ENCODE measurements at places on chromosomes 1 and 21.

GRCh38 chr1:145871994-145872924 lies 13.4 kb upstream of the PIAS3 start:
- peaks cover 2% of the 10 kb centered on the region for H3K36me3 ChIP-seq
- H3K4me3 ChIP-seq: peak overlapping the region; percentile 20
- H3K27me3 ChIP-seq: peaks cover 2% of the 10 kb centered on the region

DNA sequence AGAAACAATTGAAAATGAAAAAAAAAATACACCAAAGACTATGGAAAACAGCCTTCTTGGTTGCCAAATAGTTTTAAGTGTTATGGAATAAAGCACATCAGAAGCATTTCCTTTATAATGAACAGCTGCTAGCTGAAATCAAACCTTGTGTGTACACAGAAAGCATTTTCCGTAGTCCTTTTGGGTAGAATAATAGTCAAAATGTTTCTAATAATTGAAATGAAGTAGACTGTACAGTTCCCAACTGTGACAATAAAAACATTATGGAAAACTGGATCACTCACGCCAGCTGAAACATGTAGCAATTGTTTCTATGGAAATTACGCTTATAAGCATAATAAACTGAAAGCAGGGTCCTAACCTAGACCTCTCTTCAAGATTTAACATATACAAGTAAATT lies 856.3 kb upstream of the B3GALT2 start:
- H3K4me3 ChIP-seq: no peak overlapping the region
- no peaks in the 10 kb centered on the region for H3K27me3 ChIP-seq
- DNase-seq: no peak
- H3K36me3 ChIP-seq: no peaks in the 10 kb centered on the region

DNA sequence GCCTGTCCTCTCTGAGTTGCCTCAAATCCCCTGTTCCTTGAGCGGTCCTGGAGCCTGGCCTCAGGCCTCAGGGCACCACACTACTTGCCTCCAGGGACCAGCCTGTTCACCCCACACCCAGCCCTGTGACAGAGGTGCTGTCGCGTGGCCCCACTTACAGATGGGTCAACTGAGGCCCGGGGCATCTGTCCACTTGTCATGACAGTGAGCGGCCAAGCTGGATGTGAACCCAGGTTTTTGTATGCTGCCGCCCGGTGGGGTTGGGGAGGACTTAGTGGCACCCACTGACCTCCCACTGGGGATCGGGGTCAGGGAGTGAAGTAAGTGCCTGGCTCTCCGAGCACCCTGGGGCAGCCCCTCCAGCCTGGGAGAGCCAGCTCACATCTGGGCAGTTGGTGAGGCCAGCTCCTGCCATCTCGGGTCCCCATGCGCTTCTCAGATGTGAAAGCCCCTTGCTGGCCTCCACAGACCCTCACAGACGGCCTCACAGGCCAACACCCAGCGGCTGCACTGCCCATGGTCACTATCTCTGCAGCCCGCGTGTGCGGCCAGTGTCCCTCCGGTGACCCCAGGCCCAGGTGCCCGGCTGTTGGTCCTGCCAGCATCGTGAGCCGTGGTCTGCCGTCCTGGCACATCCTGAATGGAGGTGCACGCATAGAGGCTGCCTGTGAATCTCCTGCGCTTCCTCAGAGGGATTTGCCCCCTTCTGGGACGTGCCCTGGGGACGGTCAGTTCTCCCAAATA lies 9.3 kb upstream of the FAAP20 start:
- H3K27me3 ChIP-seq: no peaks in the 10 kb centered on the region
- H3K36me3 ChIP-seq: no peaks in the 10 kb centered on the region
- H3K4me1 ChIP-seq: peaks cover 39% of the 10 kb centered on the region
- no peak for DNase-seq
- no peak overlapping the region for H3K27ac ChIP-seq
- no peak overlapping the region for H3K4me3 ChIP-seq

DNA sequence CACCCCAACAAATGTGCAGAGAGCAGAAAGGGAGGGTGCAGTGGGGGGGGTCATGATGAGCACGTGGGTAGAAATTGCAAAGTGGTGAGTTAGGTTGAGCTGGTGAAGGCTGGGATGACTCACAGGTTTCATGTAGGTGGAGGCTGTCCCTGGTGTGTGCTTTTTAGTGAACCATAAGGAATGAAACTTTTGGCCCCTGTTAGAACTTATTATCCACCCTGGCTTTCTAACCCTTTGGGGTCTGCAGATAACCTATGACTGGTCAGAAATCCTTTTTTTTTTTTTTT lies 46.9 kb downstream of the DOP1B start:
- no peak for DNase-seq
- peaks cover 5% of the 10 kb centered on the region for H3K4me1 ChIP-seq
- H3K4me3 ChIP-seq: no peak overlapping the region
- H3K27me3 ChIP-seq: no peaks in the 10 kb centered on the region

GRCh38 chr21:33136847-33137502 lies 67.0 kb downstream of the OLIG1 start:
- no peak overlapping the region for H3K27ac ChIP-seq
- no peaks in the 10 kb centered on the region for H3K36me3 ChIP-seq
- H3K4me3 ChIP-seq: no peak overlapping the region
- H3K27me3 ChIP-seq: no peaks in the 10 kb centered on the region
- no peak for DNase-seq
- H3K4me1 ChIP-seq: no peaks in the 10 kb centered on the region

DNA sequence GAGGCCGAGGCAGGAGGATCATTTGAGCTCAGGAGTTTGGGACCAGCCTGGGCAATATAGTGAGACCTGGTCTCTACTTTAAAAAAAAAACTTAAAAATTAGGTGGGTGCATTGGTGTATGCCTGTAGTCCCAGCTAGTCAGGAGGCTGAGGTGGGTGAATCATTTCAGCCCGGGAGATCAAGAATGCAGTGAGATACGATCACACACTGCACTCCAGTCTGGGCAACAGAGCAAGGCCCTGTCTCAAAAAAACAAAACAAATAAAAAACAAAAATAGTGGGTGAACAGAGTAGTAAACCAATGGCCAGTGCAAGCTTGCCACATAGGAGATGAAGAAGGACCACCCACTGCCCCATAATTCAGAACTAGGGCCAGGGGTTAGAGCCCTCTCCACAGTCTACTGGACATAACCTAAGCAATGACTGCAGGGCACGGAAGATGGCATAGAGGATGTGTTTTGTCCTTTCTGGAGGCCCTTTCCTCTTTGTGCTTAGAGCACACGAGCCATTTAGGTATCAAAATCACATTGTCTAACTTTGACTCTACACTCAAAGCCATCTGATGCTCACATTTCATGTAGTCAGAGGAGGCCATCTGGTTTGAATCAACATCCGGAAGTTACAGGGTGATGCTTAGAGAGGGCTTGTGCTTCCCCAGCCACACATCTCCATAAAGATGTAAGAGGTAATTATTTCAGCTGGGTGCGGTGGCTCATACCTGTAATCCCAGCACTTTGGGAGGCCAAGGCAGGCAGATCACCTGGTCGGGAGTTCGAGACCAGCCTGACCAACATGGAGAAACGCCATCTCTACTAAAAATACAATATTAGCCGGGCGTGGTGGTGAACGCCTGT lies 12.6 kb downstream of the CD2 start:
- H3K36me3 ChIP-seq: no peaks in the 10 kb centered on the region
- no peak for DNase-seq
- H3K4me3 ChIP-seq: no peak overlapping the region
- H3K27me3 ChIP-seq: no peaks in the 10 kb centered on the region
- peaks cover 29% of the 10 kb centered on the region for H3K4me1 ChIP-seq
- H3K27ac ChIP-seq: no peak overlapping the region

DNA sequence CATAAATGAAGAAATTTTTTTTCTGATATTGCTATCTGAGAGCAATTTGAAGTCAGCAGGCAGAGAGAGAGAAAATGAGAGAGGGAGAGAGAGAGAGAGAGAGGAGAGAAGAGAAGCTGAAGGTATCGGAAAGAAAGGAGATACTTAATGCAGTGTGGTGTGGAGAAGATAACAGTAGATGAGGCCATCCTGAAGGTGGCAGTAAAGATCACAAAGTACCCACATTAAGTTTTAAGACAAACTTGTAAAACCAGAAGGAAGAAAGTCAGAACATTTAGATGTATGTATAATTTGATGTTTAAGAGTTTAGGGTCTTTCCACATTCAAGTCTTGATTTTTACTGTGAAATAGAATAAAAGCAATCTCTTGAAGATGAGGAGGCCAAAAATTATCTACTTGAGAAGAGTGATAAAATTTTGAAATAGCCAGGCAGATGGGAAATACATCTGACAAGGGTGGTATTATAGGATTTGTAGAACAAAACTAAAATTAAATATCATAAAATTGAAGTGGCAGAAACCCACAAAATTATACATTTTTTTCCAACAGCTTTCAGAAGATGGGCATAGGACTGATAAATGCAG lies 1753.4 kb downstream of the MRPL39 start:
- no peaks in the 10 kb centered on the region for H3K36me3 ChIP-seq
- no peaks in the 10 kb centered on the region for H3K4me1 ChIP-seq
- H3K27ac ChIP-seq: no peak overlapping the region
- peak; percentile 79 for DNase-seq
- H3K27me3 ChIP-seq: no peaks in the 10 kb centered on the region

GRCh38 chr1:47764461-47765046 lies 232.6 kb downstream of the TRABD2B start:
- no peak overlapping the region for H3K4me3 ChIP-seq
- no peak overlapping the region for H3K27ac ChIP-seq
- no peaks in the 10 kb centered on the region for H3K27me3 ChIP-seq
- no peaks in the 10 kb centered on the region for H3K36me3 ChIP-seq
- no peaks in the 10 kb centered on the region for H3K4me1 ChIP-seq

GRCh38 chr21:33403128-33403785 lies at the start of gene IFNGR2:
TSS of gene IFNGR2 (plus strand) at chr21:33403413. CDS start at chr21:33403544, 131 bp downstream.
- peak; percentile 57 for DNase-seq
- no peaks in the 10 kb centered on the region for H3K27me3 ChIP-seq
- H3K27ac ChIP-seq: peak within 1 kb of the TSS; percentile 86
- no peaks in the 10 kb centered on the region for H3K36me3 ChIP-seq
- peaks cover 3% of the 10 kb centered on the region for H3K4me1 ChIP-seq
- peak within 1 kb of the TSS; percentile 79 for H3K4me3 ChIP-seq

- H3K4me3 ChIP-seq: no peak overlapping the region
- H3K27ac ChIP-seq: no peak overlapping the region
- DNase-seq: no peak
- H3K36me3 ChIP-seq: no peaks in the 10 kb centered on the region
- no peaks in the 10 kb centered on the region for H3K27me3 ChIP-seq
Observed at GRCh38 chr1:78627321-78627720, 7.1 kb downstream of the IFI44L start.

DNA sequence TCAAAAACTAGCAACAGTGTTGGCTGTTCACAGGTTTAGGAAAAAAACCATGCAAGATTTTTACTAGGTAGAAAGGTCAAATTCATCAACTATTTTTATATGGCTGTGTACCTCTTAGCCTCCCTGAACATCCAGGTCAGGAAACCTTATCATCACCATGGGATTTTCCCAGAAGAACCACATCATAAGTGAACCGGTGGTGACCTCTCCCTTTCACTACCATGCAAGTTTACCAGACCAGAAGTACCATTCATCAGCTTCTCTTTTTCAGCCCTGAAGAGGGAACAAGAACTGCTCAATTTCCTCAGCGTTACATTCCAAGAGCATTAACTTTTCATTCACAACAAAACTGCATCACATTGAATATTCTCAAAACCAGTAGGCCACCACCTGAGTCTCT lies 5.9 kb downstream of the SSBP3 start:
- no peaks in the 10 kb centered on the region for H3K27me3 ChIP-seq
- no peak for DNase-seq
- H3K4me3 ChIP-seq: no peak overlapping the region
- peaks cover 80% of the 10 kb centered on the region for H3K36me3 ChIP-seq
- H3K4me1 ChIP-seq: no peaks in the 10 kb centered on the region

DNA sequence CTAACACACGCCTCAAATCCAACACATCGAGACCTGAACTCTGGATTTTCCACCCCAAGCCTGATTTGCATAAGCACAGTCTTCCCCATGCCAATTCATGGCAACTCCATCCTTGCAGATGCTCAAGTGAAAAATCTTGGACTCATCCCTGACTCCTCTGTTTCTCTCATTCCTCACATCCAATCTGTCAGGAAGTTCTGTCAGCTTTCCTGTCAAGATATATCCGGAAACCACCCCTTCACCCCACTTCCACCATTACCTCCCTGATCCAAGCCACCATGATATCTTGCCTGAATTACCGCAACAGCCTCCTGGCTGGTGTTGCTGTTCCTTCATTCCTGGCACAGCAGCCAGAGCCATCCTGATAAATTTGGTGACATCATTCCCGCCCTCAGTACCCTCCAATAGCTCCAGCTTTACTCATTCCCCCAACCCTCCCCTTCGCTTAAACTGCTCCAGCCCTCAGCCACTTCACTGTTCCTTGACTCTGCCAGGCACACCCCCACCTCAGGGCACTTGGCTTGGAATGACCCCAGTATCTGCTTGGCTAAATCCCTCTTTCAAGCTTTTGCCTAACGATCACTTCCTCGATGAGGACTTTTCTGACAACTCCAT lies 17.4 kb downstream of the TCEA3 start:
- no peaks in the 10 kb centered on the region for H3K27me3 ChIP-seq
- no peak overlapping the region for H3K4me3 ChIP-seq
- no peaks in the 10 kb centered on the region for H3K36me3 ChIP-seq
- H3K4me1 ChIP-seq: peaks cover 2% of the 10 kb centered on the region

GRCh38 chr1:212651521-212651920 lies 43.0 kb downstream of the ATF3 start:
- peaks cover 12% of the 10 kb centered on the region for H3K4me1 ChIP-seq
- no peaks in the 10 kb centered on the region for H3K36me3 ChIP-seq
- H3K4me3 ChIP-seq: no peak overlapping the region
- no peak for DNase-seq

DNA sequence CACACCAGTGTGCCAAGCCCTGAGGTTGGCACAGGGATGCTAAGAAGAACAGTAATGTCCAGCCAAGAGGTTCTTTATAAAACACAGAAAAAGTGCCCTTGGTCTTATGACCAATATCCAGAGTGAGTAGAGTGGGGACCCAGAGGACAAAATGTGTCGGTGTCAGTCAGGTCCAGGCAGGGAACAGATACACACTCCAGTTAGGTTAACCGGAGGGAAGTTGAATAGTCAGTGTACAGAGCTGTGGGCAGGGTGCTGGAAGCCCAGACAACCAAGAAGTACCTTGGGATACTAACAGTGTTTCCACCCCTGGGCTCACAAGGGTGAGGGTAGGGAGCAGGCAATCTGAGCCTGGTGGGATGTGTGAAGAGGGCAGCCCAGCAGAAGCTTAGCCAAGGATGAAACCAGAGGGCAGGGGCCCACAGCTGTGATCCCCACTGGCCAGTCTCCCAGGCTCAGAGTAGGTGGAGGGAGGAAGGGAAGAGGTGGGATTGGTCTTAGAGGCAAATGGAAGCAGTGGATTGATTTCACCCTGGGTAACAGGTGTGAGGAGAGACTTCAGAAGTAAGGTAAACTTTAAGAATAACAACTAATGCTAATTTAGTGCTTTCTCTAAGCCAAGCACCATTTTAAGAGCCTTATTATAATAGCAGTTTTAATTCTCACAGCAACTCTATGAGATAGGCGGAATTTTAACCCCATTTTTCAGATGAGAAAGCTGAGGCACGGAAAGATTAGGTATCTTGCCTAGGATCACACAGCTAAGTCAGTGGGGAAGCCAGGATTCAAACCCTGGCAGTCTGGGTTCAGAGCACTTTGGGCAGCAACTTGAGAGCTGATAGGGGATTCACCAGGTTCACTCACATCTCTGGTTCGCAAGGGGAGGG lies 143.4 kb upstream of the HOOK1 start:
- peaks cover 38% of the 10 kb centered on the region for H3K4me1 ChIP-seq
- no peaks in the 10 kb centered on the region for H3K36me3 ChIP-seq
- H3K27me3 ChIP-seq: no peaks in the 10 kb centered on the region
- no peak overlapping the region for H3K4me3 ChIP-seq
- DNase-seq: no peak
